ENCODE measurements at places on chromosomes 2 and 18.
A peak's percentile ranks its signal among the peaks of the same experiment; 100 is the strongest.

DNA sequence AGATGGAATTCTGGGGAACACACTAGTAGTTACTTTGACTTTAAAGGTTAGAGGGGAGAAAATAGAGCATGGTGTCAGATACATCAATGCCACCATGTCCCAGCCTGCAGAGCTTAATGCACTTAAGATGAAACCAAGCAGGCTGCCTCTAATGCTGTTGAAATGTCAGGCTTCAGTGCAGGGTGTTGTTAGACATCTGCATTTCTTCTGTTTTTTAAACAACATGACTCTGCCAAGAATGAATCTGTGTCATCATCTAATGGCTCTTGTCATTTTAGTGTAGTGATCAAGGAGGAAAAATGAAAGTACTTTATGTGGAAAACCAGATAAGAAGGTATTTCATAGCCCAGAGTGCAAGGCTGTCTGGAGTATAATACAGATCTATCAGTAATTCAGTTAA lies 29.9 kb downstream of the LYPD1 start:
- DNase-seq: no peak

- DNase-seq: no peak
Measured at GRCh38 chr2:62283147-62283546, 87.2 kb downstream of the B3GNT2 start.

DNA sequence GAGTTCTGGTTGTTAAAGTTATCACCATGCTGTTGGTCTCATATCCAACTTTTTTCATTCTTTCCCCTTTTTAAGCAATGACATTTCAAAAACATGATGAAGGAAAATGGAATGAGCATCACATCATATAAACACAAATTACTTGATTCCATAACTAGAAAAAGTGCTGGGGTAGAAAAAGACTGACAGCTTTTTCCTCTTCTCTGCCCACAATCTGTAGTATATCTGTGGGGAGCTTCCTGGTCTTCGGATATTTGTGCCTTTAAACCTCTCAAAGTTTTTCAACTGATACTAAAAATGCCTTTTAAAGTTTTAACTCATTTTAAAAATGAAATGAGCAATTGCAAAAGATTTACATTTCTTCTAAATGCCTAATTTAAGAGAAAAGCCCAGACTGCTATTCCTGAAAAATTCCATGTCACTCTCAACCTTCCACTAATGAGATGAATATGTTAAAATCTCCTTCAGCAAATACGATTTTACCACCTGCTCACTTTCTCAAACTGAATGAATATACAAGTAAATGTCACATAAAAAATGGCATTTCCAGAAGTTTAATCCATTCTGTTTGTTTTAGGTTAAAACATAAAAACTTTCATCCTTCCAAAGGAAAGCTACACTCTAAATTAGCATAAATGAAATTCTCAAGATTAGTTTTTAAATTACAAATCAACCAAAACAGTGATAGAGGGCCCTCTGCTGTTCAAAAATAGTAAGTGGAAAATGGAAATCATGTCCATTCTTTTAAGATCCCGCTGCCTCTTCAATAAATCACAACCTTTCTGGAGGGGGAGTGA lies 2.1 kb downstream of the DNAH7 start:
- DNase-seq: peak; percentile 28

DNA sequence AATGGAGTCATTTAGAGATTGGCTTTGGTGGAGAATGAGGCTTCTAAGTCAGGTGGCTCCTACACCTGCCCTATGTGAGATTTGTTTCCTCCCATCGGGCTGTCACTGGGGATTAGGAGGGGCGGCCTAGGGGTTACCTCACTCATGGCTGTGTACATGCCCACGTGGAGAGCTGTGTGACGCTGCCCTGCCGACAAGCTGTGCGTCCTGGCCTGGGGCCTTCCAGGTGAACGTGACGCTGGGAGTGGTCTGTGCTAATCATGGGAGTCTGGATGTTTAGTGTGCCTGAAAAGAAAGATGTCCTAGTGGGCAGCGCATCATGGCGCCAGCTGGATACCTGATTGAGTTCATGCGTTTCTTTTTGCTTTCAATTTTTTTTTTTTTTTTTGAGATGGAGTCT lies 14.0 kb downstream of the ASB1 start:
- DNase-seq: no peak

GRCh38 chr2:68796295-68796905 lies 61.8 kb downstream of the ARHGAP25 start:
- DNase-seq: no peak

DNA sequence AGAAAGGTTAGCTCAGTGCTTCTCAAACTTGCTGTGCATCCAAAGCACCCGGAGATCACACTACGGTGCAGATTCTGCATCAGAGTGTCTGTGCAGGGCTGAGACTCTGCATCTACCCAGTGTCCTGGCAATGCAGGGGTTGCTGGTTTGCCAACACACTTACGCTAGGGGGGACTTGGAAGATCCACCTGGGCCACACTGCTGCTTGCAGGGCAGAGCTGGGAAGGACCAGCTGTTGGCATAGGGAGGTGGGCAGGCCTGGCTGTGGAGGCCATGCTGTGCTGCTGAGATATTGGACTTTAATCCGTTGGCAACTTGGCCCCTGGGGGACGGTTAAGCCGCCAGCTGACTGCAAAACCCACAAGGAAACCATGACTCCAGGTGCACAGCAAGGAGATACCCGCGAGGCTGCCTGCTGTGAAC lies 397.6 kb upstream of the HS6ST1 start:
- DNase-seq: no peak

DNA sequence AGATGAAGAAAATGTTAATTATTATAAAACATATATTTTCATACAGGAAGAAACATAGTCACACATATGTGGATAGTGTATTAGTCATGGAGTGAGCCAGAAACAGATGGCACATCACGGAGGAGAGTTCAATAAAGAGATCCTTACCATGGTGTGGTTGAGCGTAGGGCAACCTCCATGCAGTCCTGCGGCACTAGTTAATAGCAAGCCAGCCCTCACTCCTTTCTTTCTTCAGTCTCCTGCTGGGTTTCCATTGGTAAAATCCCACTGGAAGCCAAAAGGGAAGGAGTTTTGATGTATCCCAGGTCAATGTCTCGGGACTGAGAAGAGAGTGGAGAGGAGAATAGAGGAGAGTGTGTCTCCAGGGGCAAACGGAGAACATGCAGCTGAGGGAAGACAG lies 328.1 kb downstream of the NR4A2 start:
- DNase-seq: no peak

DNA sequence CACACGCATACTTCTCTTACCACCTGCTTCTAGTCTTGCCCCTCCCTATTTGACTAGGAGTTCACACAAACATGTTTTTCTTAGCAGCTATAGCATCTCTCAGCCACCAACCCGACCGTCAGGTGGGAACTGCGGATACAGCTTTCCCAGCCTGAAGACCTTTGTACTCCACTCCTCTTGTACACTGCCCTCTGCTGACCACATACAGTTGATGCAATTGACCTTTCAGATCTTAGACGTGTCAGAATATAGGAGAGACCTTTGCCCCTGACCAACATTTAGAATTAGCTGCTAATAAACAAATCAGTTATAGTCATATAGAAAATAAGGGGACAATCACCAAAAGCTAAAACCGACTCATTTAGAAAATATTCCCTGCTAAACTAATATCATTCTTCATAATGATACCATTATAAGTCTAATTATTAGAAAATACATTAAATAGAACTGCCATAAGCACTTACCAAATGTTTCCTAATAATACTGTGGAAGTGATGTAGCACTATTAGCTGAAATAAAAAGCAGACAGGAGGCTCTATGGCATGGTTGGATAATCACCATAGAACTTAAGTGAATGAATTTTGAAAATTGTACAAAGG lies 208.4 kb downstream of the RAD51AP2 start:
- DNase-seq: peak; percentile 77

GRCh38 chr2:234091432-234091879 lies 41.0 kb downstream of the SPP2 start:
- DNase-seq: peak; percentile 70

GRCh38 chr2:105592288-105592687 lies 152.4 kb upstream of the NCK2 start:
- DNase-seq: no peak

DNA sequence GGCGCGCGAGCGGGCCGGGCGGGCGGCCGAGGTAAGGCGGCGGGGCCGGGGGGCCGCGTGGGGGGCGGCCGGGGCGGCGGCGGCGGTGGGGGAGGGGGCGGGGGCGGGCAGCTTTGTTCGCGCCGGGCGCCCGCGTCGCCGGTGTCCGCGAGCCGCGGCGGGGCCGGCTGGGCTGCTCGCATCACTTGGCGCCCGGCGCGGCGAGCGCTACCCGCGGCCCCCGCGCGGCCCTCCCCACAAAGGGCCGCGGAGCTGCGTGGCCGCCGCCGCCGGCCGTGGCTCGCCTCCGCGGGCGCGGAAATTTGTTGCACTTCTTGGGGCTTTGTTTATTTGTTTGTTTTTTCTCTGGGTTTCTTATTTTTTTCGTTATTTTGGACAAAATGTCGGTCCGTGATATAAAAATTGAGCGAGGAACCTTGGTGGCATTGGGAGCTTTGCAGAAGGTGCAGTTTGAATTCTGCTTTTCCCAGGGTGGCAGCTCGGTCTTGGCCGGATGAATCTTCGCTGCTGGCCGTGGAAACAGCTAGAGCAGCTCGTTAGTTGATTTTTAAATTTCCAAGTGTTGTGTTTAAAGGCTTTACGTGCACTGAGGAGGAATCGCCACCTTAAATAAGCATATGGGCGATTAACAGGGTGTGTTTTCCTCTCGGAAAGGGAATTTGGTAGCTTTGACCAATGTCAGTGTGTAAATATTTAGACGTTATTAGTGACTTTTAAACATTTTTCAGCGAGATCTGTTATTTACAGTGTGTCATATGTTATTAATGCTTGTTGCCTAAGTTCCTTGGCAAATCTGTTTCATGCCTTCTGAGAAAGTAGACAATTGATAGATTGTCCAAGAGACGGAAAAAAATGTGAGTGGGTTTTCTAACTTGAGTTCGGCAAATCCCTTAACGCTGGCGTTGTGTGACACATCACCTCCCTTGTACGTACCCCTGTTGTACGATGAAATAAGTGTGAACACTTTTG lies 822 bp downstream of the UBE2E3 start:
- peak; percentile 33 for DNase-seq

- DNase-seq: no peak
Measured at GRCh38 chr2:233430081-233430480, 75.8 kb downstream of the DGKD start.

DNA sequence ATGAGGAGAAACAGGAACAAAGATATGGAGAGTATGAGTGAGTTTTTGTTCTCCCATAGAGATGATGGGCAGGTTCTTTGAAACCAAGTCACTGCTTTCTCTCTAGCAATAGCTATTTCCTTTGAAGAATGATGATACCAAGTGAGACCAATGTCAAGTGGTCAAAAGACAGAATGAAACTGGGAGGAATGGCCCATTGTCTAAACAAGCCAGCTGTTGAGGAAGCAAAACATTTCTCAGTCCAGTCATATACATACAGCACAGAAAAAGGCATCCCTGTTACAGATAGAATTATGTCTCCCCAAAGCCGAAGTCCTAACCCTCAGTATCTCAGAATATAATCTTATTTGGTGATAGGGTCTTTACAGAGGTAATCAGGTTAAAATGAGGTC lies 66.1 kb upstream of the EPC2 start:
- DNase-seq: no peak

- DNase-seq: no peak
Measured at GRCh38 chr2:109674894-109675534, 60.9 kb downstream of the SOWAHC start.

DNA sequence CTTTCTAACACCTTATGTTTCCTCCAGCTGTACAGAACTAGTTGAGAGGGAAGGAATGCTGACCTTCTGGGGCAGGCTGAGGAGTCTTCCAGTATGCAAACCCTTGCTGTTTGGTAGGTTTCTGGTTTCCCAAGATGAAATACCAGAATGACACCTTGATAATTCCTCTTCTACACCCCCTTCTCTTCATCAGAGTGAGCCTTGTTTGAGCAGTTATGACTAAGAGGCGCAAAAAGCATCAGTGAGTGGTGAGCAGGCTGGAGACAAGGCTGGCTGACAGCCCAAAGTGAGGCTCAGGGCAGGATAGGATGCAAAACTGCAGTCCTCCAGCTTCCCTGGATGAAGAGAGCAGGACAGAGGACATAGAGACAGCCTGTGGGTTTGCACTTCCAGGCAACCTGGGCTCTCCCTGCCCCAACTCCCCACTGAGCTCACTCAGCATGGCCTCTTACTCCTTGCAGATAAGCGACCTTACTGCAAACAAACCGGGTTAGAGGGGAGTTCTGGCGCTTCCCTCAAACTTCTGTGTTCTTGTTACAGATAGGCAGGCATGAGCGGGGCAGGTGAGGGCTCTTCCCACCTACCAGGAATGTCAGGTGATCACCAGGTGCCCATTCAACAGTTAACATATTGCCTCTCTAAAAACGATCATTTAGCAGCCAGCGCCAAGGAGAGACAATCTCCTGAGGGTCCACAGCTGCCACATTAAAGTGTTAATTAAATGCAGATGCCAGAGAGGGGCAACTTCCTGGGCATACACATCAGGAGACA lies 5.4 kb downstream of the MPPE1 start:
- no peak for DNase-seq

DNA sequence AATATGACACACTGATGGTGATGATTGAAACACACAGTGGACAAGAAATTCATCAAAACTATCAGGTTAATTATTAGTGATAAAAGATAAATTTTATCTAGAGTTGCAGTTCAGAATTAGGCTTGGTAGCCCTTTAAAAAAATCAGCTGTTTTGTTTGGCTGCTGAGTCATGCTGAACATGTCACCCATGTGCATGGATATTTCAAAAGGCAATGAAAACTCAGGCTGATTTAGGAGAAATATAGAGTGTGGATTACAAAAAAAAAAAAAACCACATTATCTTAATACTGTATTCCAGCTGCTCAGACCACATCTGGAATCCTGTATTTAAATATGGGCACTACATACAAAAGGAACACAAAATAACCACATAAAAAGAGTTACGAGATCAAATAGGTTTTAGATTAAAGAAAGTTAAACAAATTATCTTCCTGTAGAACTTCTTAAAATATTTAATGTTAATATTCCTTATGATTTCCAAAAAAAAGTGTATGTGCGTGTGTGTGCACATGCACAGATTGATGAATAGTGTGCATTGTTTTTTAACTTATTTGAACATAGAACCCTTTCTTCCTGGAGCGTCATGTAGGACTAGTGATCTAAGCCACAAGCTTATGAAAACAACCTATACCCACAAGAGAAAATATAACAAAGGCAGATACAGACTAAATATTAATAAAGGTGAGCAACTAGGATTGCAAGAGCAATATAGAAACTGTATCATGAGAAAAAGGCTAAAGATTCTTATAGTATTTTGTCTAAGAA lies 186.2 kb downstream of the STK39 start:
- DNase-seq: no peak

- no peak for DNase-seq
Measured at GRCh38 chr2:80086831-80087230, 217.7 kb downstream of the LRRTM1 start.

DNA sequence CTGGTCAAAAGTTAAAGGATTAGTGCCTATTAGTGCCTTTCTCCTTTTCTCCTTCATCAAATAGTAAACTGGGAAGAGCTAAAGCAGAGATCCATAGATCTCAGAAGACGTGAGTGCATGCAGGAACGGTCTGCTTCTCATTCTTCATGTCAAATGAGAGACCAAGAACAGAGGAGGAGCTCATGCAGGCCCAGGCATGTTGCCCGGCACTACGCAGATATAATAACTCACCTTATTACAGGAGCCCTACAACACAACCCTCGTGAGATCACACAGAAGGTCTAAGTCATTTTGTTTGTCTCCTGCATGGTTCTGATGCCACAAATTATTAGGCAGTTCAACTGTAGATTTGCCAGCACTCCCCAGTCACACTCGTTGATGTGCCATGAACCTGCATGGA lies 71.8 kb downstream of the CMPK2 start:
- DNase-seq: no peak

- DNase-seq: no peak
Measured at GRCh38 chr2:187642498-187642897, 88.3 kb upstream of the TFPI start.

- no peak for DNase-seq
Measured at GRCh38 chr2:54550547-54550946, 94.4 kb downstream of the SPTBN1 start.
